ENCODE measurements at places on chromosomes 6 and 20.

- DNase-seq, result no peak
These were observed 105.8 kb downstream of the SLC35B3 start for GRCh38 chr6:8329562-8329961.

GRCh38 chr20:37505263-37506151 lies 15.5 kb upstream of the NNAT start:
- no peak for DNase-seq

- DNase-seq, result no peak
These were observed 12.5 kb downstream of the CAP2 start for GRCh38 chr6:17405944-17406245.

- DNase-seq, result no peak
These were observed 264.3 kb upstream of the PLN start for GRCh38 chr6:118283766-118284165.

DNA sequence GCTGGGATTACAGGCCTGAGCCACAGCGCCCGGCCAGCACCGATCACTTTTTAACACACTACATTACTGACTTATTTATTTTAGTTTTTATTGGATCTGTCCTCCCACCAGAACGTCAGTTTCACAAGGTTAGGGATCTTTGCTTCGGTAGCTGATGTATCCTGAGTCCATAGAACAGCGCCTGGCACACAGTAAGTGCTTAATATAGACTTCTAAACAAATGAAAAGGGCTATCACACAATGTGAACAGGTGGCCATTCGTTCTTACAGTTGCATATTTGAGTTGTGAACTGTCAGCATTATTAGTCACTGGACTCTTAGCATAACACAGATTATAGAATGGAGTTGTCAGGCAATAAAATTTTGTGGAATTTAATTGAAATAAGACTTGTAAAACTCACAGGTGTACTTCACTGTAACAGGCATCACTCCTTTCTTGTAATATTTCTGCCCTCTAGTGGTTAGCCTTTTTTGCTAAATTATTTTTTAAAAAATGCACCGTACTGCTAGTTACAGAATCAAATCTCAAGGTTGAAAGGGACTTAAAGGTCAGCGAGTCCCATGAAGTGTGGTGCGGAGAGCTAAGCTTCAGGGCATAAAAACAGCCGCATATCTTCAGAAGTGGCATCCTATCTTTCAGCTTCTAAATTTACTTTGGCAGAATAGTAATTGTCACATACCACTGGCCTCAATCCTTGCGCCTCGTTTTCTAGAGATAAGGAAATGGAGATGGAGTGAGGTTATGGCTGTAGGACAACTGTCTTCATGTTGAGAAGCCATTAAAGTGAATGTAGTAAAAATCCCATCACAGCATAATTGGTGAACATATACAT lies 3.4 kb upstream of the TBC1D7 start:
- DNase-seq, result no peak

- no peak for DNase-seq
These were observed 655.1 kb upstream of the CITED2 start for GRCh38 chr6:140029551-140029950.

- peak; percentile 42 for DNase-seq
These were observed 155.8 kb downstream of the MBOAT1 start for GRCh38 chr6:20056350-20056992.

- no peak for DNase-seq
These were observed 17.8 kb downstream of the SS18L1 start for GRCh38 chr20:62161347-62161746.

DNA sequence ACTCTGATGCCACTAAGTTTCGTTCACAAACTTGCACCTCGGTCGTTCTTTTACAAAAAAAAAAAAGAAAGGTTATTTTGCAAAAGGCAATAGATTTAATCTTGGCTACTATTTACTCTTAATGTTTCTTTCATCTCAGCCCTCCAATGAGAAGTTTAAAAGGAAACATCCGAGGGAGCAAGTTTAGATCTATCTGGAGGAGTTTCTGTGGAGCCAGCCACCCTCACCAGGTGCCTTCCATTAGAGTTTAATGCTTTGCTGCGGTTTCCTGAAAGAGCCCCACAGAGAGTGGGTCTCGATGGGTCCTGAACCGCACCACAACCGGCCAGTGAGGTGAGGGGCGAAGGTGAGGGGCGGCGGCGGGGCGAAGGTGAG lies 632 bp downstream of the PRKN start:
- peak; percentile 4 for DNase-seq

DNA sequence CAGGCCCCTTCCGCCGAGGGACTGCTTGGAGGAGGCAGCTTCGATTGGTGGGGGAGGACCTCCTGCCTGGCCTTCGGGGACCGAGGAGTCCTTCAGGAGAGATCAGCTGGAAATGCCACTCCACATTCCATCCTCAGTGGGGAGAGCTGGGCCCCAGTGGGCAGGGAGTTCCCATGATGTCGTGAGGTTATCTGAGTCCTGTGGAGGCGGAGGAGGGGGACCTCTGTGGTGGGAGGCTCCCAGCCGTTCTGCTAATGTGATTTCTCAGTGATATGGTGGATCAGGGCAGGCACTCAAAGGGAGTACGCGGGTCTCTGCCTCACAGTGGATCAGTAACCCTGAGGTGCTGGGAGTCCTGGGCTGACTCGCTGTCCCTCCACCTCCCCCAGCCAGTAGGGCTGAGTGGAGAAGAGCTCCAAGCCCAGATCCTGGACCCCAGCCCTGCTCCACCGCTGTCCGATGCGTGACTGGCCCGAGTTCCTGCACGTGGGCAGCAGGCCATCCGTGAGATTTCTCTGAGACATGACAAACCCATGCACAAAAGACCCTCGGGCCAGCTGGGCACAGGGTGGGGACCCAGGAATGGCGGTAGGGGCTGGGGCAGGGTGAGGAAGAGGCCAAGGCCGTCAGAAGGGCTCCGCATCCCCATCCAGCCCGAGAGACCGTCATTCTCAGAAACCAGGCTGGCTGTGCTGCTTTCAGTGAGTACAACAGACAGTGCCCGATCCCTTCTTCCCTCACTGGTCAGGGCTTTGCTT lies 195.8 kb downstream of the TAF4 start:
- DNase-seq, result no peak

DNA sequence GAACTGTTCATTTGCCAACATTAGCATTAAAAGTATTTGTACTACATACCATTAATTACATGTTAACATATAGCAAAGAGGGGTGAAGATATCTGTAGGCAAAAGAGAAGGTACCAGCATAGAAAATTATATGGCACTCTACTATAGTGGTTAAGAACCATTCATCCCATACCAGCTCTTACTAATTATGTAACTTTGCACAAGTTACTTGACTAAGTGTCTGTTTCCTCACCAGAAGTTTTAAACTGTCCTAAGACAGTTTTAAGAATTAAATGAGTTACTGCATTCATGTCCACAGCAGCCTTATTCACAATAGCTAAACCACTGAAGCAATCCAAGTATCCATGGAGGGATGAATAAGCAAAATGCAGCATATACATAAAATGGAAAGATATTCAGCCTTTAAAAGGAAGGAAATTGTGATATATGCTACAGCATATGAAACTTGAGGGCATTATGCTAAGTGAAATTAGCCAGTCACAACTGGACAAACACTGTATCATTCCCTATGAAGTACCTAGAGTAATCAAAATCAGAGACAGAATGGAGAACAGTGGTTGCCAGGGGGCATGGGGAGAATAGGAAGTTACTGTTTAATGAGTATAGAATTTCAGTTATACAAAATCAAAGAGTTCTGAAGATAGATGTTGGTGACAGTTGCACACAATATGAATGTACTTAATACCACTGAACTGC lies 98.9 kb downstream of the RNGTT start:
- no peak for DNase-seq

- DNase-seq, result no peak
These were observed 105.4 kb upstream of the RIN2 start for GRCh38 chr20:19652591-19653026.

- DNase-seq, result no peak
These were observed 82.1 kb downstream of the PHIP start for GRCh38 chr6:78995946-78996345.

DNA sequence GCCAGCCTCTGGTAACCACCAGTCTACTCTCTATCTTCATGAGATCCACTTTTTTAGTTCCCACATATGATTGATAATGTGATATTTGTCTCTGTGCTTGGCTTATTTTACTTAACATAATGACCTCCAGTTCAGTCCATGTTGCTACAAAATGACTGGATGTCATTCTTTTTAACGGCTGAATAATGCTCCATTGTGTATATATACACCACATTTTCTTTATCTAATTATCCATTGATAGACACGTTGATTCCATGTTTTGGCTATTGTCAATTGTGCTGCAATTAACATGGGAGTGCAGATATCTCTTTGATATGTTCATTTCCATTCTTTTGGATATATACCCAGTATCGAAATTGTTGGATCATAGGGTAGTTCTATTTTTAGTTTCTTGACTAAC lies 89.3 kb downstream of the ATRN start:
- no peak for DNase-seq

DNA sequence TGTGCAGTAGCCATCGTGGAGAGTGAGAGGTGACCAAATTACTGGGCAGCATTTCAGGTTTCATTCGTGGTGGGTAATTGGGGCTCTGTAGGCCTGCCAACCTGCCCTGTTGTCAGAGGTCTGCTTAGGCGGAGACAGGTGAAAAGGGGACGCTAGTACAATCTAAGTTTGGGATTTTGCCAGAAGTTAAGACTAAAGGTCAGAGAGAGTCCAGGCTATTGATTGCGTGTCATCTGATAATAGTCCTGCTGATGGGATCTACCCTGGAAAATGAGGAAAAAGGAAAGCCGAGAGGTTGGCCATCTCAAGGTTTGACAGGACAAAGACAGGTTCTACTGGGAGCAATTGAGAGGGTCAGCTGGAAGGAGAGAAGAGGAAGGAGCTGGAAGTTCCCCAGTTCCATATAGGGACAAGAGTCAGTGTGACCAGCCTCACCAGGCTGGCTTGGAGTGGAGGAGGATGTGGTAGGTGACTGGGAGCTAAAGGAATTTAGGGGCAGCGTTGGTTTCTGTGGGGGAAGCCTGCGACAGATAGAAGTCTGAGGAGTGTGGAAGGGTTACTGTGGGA lies 10.9 kb downstream of the ARFGEF2 start:
- no peak for DNase-seq

DNA sequence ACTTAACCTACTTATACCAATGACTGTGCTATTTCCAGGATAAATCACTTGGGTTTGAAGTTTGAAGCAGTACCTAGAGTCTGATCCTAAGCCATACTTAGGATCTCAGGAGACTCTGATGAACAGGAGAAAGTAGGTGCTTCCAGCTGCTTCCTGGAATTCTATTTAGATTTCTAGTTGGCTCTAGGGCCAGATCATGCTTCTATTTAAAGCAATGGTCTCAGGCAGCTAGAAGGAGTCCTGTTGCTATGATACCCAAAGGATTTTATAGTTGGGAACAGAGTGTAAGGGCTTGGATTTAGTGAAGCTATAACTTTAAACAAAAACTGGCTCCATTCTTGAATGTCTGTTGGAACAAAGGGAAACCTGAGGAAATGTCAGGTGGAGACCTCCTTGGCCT lies 52.4 kb upstream of the TINAG start:
- DNase-seq, result no peak

GRCh38 chr20:6848992-6849391 lies 81.5 kb downstream of the BMP2 start:
- no peak for DNase-seq

DNA sequence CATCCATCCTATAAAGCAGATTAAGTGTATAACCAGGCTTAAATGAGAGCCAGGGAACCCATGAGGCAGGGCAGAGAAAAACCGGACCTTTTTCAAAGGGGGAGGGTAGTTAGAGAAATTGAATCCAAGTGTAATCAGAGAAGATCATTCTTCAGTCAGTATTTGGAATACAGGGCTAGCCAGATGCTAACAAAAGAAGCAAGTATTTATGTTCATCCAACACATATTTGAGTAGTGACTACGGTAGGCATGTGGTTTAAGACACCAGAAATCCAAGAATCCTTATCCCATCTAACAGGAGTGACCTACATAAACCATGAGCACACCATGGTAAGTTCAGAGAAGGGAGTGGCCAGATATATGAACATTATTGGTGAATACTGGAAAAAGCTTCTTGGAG lies 46.8 kb upstream of the FAM83C start:
- no peak for DNase-seq

GRCh38 chr6:161651949-161652348 lies 378.1 kb upstream of the AGPAT4 start:
- DNase-seq, result no peak

DNA sequence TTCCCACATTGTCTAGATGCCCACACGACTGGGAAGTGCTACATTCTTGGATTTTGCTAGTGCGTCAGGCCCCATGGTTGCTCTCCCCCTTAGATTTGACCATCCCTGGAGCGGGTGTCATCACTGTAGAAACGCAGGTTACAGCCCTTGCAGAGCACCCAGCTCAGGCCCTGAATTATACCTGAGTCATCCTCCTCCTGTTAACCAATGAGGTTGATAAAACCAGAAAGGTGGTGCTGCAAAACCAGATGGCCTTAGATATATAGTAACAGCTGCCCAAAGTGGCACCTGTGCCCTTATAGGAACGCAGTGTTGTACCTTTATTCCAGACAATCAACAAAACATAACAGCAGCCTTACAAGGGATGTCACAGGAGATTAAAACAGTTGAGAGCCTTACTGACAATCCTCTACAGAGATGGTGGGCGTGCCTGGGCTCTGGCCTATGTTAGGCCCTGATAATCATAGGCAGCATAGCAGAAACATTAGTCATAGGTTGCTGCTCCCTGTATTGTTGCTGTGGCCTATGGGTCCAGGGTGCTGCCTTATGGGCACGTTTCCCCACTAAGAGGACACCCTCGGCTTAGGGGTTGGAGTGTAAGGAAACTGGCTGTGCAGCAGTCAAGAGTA lies 33.6 kb upstream of the HSF2 start:
- no peak for DNase-seq

GRCh38 chr6:87356181-87356580 lies 11.6 kb downstream of the C6orf163 start:
- DNase-seq, result no peak

- no peak for DNase-seq
These were observed 497.2 kb upstream of the CDH4 start for GRCh38 chr20:60754856-60755255.

- no peak for DNase-seq
These were observed 142.5 kb downstream of the ZMYND8 start for GRCh38 chr20:47213966-47214365.

GRCh38 chr6:72418495-72418894 lies 203.4 kb upstream of the KCNQ5 start:
- DNase-seq, result no peak

DNA sequence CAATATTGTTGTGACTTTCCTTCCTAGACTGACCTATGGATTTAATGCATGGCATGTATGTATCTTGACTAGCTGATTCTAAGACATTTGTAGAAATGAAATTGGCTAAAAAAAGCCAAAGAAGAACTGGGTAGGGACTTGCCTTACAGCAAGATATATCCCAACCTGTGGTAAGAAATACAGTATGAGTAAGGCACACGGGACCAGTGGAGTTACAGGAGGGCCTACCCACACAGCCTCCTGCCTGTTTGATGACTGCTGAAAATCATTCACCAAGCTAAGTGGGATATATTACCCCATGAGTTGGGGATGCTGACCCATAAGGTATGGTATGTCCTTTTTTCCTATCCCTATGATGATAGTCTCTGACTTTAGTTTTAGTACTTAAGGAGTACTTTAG lies 112.2 kb downstream of the INSM1 start:
- no peak for DNase-seq

Data from T47D (cell line).